Frontal cortex (tissue), 4 donors: ENCODE measurements at places on chromosomes 1 and 21.

DNA sequence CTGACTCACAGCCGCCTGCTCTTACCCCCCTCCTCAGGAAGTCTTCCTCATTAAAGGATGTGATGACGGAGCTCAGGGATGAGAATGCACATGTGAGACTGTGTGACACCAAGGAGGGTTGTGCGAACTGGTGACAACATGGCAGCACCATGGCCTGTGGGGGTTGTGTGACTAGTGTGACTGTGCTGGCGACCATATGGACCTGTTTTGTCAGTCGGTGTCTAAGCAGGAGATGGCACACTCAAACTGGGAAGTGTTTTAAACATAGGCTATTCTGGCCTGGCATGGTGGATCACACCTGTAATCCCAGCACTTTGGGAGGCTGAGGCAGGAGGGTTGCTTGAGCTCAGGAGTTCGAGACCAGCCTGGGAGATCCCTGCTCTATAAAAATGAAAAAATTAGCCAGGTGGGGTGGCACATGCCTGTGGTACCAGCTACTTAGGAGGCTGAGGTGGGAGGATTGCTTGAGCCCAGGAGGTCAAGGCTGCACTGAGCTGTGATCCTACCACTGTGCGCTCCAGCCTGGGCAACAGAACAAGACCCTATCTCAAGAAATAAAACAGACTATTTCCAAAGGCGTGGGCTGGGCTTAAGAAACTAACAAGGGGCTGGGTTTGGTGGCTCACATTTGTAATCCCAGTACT lies 7.4 kb downstream of the TRNP1 start:
- DNase-seq = no peak

GRCh38 chr1:190679044-190679443 lies 201.4 kb upstream of the BRINP3 start:
- DNase-seq = no peak

- DNase-seq = no peak
Observed at GRCh38 chr1:35560256-35561225, 2.9 kb downstream of the NCDN start.

GRCh38 chr21:44905728-44906090 lies 15.0 kb downstream of the ITGB2 start:
- no peak for DNase-seq

- DNase-seq = no peak
Observed at GRCh38 chr1:221439747-221440501, 302.0 kb downstream of the DUSP10 start.

- peak; percentile 84 for DNase-seq
Observed at GRCh38 chr1:228275430-228276173, 67.8 kb downstream of the OBSCN start.

- no peak for DNase-seq
Observed at GRCh38 chr1:7683521-7683920, 87.6 kb upstream of the VAMP3 start.

DNA sequence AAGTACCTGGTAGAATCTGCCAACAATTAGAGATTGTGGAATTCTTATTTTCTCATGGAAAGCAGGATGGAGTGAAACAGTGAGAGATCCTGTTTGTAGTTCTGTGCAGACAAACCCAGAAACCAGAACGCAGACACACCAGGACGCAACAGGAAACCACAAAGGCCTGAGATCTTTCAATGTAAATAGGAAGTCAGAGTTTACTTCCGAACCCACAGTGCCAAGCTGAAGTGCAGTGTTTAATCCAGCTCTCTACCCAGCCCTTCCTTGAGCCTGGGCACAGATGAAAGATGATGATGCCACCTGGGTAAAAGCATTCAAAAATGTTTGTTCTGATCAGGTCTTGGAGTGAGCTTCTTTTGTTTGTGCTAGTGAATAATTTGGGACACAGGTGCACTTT lies 244.2 kb upstream of the HOOK1 start:
- DNase-seq = no peak

DNA sequence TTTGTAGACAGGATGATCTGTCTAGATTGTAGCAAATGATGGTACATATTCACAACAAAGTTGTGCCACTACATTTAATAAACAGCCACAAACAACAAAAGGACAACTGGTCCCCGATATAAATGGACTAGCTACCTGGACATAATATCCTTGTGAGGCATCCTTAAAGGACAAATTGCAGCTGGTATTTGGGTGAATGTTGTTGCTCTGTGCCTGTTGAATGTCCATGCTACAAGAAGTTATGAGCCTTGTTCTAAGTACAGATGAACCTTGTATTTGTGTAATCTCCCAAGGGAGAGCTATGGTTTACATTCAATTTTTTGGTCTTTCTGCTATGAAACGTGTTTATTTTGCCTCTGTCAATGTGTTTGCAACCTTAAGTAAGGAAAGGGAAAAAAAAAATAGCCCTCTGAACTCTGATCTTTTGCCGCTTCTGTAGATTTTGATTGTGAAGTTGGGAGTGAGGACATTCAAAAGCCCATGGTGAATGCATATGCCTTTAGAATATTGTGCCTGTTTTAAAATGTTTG lies 26.5 kb downstream of the SFT2D2 start:
- no peak for DNase-seq

- DNase-seq = no peak
Observed at GRCh38 chr1:36236302-36236701, 12.1 kb downstream of the THRAP3 start.

DNA sequence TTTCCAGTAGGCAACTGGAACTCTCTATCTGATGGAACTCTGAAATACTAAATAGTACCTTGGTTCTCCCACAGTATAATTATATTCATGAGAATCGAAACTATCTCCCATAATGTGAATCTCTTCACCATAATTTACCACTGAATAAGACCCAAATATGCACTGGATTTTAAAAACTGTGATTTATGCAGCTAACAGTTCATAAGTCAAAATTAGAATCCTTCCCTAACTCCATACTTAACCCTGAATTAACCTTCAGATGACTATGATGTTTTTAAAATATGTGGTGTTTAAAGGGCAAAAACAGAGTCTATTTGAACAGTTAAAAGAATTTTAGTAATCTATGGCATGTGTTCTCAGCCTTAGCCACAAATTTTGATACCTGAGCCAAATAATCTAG lies 22.9 kb upstream of the SLC44A3 start:
- no peak for DNase-seq

GRCh38 chr1:87669674-87670073 lies 341.0 kb downstream of the LMO4 start:
- DNase-seq = no peak

DNA sequence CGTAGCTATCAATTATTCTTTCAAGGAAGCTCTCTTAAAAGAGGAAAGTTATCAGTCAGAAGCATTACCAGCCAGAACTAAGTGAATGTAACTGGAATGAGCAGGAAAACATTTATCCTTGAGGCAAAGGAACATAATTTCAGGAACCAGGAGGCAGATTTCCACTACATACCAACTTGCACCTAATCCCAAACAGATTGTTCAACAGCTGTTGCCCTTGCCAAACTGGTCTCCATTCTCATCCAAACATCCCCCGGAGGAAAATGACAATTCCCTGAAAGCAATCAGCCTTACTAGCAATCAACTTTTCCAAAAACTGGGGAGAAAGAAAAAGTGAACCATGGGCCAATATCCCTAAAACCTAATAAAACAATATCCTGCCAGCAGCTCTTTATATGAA lies 35.0 kb downstream of the ENAH start:
- DNase-seq = no peak

DNA sequence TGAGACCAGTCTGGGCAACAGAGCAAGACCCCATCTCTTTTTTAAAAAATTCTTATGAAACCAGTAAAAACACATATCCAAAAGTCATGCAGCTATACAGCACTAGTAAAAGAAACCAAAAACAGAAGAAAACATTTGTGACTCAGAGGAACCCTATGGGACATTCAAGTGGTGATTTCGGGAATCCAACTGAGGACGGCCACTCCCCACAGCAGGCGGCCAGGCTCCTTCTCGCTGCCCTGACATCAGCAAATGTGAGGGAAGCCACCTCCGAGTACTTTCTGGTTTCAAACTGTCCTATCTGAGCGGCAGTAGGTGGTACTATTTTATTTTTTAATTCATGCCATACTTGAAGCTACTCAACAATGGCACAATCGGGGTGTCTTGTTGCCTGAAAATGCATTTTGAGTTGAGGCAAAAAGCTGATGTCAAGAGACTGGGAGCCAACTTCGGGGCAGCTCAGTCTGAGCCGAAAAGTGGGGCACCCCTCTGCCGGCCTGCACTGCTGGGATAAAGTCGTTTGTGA lies 3.3 kb downstream of the SUMO3 start:
- no peak for DNase-seq

- no peak for DNase-seq
Observed at GRCh38 chr1:154499446-154499845, 2.6 kb upstream of the TDRD10 start.

GRCh38 chr1:29590583-29591565 lies 354.6 kb downstream of the PTPRU start:
- DNase-seq = no peak

DNA sequence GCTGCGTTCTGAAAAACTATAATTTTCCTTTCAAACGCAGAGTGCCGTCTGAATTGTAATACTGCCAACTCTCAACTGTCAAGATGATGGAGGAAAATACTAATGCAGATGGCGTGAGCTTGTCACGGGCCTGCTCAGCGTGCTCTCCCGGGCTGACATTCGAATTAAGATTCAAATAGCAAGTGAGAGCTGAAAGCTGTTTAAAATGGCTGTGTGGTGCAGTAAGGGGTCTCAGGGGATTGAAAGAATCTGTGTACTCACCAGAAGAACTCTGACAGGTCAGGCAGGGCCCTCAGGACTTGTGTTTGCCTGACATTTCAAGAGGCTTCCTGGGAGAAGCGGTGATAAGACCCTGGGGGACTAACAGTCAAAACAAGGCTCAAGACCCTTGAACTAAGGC lies 33.1 kb downstream of the ZMYND12 start:
- no peak for DNase-seq

GRCh38 chr1:19864570-19865160 lies 17.5 kb upstream of the OTUD3 start:
- no peak for DNase-seq

DNA sequence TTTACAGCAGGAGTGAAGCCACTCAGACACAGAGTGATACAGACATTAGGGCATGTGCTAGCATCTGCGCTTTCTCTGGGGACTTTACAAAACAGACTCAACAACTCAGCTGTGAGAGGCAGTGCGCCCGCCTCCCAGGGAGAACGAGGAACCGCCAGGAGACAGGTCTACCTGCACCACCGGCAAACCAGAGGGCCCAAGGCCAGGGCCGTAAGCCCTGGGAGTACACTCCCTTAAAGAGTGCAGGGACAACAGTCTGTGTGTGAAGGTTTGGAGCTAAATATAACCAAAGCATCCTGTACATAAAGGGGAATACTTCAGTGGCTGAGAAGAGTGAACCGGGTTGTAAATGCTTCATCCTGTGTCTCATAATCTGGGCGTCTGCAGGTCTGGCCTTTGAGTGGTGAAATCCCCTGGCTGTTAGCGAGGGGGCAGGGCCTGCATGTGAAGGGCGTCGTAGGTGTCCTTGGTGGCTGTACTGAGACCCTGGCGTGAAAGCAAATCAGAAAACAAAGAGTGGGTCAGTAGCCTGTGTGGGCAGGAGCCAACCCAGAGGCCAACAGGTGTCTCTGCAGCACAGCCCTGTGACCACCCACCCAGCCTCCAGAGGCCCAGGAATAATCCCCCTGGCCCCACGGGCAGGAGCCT lies 86.9 kb downstream of the CD247 start:
- no peak for DNase-seq
